Putamen (tissue), 1 donor: ENCODE measurements at places on chromosomes 11 and 22.

- peak; percentile 32 for DNase-seq
These were observed 33.0 kb upstream of the APOBEC3A start for GRCh38 chr22:38924347-38924952.

- DNase-seq = no peak
These were observed 11.0 kb downstream of the TP53AIP1 start for GRCh38 chr11:128931668-128932067.

- no peak for DNase-seq
These were observed 11.5 kb downstream of the CCDC117 start for GRCh38 chr22:28783786-28784671.

DNA sequence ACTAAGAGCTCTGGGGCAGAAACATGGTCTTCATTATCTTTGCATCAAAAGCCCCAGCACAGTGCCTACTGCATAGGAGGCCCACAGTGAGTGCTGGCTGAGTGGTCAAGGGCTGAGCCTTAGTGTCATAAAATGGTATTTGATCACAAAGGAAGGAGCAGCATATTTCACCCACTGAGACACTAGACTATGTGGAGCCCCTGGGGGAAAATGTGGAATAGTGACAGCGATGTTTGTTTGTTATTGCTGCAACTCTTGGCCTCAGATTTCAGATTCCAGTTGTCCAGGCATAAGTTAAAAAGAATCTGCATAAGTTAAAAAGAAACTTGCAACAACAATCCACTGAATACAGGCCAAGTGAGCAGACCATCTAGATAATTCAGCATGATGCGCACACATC, 7.0 kb downstream of the KIRREL3 start:
- no peak for DNase-seq
